ENCODE measurements at places on chromosomes 7 and 10.

- DNase-seq = no peak
Measured at GRCh38 chr10:97463363-97464132, 17.6 kb downstream of the ZDHHC16 start.

DNA sequence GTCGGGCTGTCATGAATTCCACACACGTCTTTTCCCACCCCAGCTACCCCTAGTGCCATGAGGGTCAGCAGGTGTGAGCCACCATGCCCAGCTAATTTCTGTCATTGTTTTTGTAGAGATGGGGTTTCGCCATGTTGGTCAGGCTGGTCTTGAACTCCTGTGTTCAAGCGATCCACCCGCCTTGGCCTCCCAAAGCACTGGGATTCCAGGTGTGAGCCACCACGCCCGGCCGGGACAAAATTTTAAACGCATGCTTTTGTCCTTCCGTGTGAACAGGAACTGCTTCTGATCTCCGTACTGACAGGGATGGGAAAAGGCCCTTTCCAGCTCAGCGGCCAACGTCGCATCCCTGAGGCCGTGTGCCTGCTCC lies 15.6 kb upstream of the ZFAND2A start:
- no peak for DNase-seq

DNA sequence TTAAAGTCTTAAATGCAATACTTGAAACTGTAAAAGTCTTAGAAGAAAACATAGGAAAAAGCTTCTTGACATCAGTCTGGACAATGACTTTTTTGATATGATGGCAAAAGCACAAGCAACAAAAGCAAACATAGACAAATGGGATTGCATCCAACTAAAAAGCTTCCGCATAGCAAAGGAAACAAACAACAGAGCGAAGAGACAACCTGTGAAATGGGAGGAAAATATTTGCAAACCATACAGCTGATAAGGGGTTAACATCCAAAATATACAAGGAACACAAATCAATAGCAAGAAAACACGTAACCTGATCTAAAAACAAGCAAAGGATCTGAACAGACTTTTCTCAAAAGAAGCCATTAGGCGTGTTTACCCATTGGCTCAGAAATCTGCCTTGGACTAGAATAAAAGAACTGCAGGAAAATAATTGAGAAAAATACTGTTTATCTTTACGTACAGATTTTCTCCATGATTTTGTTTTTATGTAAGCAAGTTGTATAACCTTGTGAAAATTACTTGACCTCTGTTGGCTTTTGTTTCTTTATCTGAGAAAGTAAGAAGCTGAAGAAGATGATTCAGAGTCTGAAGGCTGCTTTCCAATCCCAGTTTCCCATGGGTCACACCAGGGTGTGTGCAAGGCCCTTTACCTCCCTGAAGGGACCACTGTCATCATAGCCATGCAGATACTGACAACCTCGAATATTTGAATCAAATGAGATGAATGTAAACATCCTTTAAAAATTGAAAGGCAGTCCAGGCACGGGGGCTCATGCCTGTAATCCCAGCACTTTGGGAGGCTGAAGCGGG lies 99.1 kb upstream of the LANCL2 start:
- no peak for DNase-seq

GRCh38 chr7:28410628-28411531 lies 1.4 kb upstream of the CREB5 start:
- no peak for DNase-seq

DNA sequence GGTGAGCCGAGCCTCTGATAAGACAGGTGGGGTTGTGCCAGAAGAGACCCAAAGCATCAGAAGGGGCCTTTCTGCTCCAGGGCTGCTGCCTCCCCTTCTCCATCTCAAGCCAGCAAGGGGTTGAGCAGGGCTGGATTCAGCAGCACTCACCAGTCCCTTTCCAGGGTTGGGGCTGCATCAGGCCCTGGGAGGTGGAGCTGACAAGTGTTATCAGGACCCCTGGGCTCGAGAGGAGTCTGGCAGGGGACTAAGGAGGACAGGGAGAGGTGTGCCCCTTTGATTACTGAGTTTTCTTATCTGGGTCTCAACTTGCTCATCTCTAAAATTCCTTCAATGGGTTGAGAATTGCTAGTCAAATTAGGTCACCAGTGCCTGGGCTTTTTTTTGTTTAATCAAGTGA lies 17.8 kb downstream of the ARHGAP22 start:
- no peak for DNase-seq

DNA sequence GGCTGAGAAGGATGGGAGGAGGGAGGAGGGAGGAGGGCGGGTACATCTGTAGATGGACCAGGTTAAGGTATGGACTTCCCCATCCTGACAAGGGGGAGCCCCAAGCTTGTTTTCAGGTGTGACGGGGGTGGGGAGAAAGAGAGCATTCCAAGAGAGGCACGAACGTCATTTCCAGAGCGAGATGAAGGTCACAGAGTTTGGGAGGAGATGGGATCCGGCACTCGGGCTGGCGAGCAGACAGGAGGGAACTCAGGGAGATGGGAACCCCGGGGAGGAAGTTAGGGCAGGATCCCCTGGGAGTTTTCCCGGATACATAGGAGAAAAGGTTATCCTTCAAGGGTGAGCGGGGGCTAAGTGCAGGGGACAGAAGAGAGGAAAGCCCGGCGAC lies 118.8 kb downstream of the CUX1 start:
- no peak for DNase-seq

GRCh38 chr7:128171-129080 lies 63.9 kb upstream of the FAM20C start:
- no peak for DNase-seq

DNA sequence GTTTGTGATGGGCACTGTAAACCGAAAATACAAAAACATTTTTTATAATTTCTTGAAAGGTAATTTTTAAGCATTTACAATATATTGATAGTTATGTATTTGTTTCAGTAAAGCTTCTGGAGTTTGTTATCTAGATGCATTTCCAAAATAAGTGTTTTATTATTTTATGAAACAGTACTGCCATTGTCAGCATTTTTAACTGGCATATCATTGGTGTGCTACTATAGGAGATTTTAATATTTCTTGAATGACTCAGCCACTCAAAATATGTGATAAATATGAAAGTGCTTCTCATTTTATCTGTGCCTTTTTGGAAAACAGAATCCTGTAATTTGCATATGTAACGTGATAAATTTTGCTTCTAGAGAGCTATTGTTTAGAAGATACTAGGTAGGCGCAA lies 97.9 kb downstream of the ANKIB1 start:
- no peak for DNase-seq

- no peak for DNase-seq
Measured at GRCh38 chr10:1124796-1125195, 68.6 kb downstream of the WDR37 start.

DNA sequence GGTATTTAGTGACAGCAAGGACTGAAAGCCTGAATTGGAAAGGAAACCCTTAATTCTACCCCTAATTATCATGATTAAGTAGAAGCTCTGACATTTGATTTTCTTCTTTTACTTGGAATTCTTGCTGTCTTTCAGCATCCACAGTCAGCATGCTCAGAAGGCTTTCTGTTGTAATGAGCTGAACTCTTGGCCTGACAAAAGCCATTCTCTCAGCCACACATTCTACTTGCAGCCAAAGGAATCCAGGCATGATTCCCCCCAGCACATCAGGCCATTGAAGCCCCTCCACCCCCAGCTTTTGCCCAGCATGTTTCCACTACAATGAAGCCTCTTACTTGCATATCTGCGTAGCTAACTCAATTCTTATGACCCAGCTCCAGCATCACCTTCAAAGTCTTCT lies 94.3 kb upstream of the FRMD4A start:
- DNase-seq = no peak

GRCh38 chr10:130364631-130365411 lies 228.6 kb downstream of the GLRX3 start:
- DNase-seq = no peak

DNA sequence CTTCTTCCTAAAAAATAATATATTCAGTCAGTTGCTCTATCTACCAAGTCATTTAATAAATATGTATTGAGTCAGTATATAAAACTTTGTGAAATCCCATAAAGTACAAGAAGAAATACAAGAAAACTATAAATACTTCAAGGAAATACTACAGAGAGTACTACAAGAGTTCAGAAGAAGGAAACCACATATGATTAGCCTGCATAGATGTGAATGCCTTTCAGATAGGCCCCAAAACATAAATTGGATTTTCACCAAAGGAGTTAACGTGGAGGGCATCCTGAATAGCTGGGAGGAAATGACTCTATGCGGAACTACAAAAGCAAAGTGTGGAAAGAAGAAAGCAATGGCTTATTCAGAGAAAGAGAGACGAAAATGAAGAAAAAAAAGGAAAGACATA lies 120.1 kb downstream of the LRRN3 start:
- no peak for DNase-seq

DNA sequence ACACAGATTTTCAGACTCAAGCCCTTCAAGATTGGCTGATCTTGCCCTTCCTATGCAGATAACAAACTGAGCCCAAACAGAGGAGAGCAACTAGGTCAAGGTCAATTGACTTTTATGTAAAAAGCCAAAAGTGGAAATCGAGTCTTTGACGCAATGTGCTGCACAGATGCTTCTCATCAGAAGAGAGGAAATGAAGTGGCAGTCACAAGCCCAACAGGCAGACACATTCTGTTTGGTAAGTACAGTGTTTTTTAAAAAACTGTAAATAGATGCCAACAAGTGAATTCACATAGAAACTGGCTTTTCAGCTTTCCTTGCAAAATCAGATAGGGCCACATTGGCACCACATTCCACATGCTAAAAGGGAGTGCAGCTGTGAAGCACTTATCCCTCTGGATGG lies 606.6 kb downstream of the KCNMA1 start:
- DNase-seq = no peak

DNA sequence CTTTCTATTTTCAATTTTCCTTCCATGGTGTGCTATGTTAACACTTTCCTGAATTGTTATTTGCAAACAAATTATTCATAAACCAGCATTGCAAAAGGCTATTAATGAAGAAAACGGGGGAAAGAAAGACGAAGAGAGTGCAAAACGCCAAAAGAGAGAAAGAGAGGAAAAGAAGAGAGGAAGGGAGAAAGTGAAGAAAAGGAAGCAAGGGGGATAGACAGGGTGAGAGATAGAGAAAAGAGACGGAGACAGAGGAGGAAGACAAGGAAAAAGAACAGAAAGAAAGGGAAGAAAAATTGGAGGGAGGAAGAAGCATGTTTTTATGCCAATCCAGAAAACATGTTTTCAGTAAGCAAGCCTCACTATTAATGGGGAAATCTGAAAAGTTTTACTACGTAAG lies 310.6 kb downstream of the TFEC start:
- no peak for DNase-seq

DNA sequence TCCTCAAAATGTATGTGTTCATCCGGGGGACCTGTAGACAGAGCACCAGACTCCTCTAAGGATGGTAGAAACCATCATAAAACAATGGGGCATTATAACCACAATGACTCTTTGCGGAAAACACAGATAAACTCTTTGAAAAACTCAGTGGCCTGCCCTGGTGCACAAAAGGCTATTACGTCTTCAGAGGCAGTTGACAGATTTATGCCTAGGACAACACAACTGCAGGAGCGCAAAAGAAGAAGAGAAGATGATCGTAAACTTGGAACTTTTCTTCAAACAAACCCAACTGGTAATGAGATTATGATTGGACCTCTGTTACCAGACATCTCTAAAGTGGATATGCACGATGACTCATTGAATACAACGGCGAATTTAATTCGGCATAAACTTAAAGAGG lies 6.0 kb downstream of the RBM48 start:
- no peak for DNase-seq

DNA sequence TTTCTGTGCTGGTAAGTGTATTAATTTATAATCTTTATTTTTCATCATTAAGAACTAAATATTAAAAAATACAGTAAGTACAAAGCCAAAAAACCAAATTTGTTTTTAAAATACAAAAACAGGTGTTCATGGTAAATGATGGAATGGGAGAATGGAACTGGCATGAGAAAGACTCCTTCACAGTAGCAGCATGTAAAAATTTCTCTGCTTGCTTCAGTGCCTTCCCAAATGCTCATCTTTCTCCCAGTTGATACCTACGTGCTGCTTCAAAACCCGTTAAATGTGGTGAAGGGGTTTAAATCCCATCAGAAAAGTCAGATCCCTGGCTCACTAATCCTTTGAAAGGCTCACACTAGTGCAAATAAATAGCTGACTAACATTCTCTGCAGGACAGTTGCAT lies 4.2 kb downstream of the RNF133 start:
- DNase-seq = no peak

- no peak for DNase-seq
Measured at GRCh38 chr7:2732959-2733584, 45.1 kb downstream of the AMZ1 start.

DNA sequence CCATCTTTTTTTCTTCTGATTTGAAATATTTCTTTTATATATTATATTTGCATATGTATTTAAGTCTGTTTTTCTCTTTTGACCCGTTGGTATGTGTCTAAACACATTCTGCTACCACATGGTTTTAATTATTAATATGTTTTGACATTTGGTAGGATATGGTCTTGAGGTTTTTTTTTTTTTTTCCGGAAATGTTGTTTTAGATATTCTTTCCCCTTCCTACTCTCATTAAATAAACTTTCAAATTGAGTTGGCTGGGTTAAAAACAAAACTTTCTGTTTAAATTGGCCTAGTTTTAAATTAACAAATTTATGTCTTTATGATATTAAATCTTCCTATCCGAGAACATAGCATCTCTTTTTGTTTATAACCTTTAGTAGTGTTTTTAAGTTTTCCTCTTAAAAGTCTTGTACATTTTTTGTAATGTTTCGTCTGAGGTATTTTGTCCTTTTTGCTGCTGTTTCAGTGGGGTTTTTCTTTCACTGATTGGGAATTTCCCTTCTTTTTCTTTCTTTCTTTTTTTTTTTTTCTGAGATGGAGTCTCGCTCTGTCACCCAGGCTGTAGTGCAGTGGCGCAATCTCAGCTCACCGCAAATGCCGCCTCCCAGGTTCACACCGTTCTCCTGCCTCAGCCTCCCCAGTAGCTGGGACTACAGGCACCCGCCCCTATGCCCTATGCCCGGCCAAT lies 25.4 kb downstream of the STAM start:
- no peak for DNase-seq

DNA sequence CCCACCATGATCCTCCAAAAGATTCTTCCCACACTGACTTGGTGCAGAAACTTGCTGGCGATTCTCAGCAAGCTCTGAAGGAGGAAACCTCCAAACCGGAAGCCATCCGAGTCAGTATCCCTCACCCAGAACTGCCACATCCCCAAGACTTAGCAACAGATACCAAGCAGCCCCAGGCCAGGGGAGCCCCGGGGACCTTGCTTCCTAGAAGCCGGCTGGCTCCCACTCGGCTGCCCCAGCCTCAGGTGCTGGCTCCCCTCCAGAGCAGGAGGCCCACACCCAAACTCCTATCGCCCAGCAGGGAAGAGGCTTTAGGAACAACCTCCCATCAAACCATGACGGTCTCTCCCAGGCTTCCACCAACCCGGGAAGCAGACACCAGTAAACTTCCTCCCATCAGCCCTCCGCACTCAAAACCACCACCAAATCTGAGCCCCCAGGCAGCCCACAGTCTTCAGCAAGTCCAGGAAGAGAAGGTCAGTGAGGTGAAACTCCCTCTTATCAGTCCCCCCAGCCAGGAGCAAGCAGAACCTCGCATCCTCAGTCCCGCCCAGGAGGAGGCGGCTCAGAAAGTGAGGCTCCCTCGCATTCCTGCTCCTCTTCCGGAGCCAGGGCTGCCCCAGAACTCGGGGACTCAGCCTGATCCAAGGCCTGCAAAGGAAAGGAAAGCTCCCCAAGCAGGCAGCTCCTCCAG lies 82.3 kb downstream of the LRGUK start:
- DNase-seq = no peak

All from stimulated activated CD8-positive, alpha-beta memory T cell treated with anti-CD3 and anti-CD28 coated beads, Interleukin-7, amount 100 ng/mL, for 24 hours (primary cell).